Activated T-cell treated with anti-CD3 and anti-CD28 coated beads for 4 hours (primary cell): ENCODE measurements at places on chromosomes 1 and 21.
A peak's percentile ranks its signal among the peaks of the same experiment; 100 is the strongest.

DNA sequence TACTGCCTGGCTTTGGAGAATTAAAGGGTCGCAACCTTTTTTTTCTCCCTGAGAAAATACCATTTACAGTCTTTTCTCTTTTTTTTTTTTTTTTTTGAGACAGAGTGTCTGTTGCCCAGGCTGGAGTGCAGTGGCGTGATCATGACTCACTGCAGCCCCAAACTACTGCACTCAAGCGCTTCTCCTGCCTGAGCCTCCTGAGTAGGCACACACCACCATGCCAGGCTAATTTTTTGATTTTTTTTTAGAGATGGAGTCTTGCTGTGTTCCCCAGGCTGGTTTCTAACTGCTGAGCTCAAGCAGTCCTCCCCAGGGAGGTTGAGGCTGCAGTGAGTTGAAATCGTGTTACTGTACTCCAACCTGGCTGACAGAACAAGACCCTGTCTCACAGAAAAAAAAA lies 24.6 kb downstream of the UBE4B start:
- no peak for DNase-seq

DNA sequence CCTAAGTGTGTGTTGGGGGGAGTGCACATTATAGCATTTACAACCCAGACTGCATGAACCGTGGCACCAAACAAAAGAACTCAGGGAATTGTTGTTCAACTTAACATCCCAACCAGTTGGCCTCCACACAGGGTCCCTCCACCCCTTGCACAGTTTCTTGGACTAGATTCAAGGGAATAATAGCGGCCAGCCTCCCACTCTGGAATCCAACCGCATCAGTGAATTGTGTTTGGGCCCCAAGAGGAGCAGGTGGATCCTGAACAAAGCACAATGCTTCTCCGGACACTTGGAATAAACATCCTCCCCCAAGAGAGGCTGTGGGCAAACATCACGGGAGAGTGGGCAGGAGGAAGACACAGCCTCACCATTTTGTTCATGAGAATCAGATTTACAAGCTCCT lies 18.2 kb downstream of the CD34 start:
- no peak for DNase-seq

GRCh38 chr1:62263814-62264353 lies 55.4 kb downstream of the KANK4 start:
- no peak for DNase-seq

DNA sequence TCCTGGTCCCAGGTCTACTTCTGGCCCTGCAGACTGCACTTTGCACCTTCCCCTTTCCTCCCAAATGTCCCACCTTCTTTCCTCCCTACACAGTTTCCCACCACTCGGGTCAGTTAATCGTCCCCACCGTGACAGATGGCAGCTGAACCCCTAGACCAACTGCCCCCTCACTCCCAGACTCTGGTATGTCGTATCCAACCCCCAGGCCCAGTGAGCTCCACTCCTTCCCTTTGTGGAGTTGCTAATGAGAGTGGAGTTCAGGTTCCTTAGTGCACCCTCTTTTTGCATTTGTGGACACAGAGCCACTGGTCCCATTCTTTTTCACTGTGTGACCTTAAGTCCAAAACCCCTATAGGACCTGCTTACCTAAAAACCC lies 1.8 kb downstream of the MAN1C1 start:
- DNase-seq: no peak

DNA sequence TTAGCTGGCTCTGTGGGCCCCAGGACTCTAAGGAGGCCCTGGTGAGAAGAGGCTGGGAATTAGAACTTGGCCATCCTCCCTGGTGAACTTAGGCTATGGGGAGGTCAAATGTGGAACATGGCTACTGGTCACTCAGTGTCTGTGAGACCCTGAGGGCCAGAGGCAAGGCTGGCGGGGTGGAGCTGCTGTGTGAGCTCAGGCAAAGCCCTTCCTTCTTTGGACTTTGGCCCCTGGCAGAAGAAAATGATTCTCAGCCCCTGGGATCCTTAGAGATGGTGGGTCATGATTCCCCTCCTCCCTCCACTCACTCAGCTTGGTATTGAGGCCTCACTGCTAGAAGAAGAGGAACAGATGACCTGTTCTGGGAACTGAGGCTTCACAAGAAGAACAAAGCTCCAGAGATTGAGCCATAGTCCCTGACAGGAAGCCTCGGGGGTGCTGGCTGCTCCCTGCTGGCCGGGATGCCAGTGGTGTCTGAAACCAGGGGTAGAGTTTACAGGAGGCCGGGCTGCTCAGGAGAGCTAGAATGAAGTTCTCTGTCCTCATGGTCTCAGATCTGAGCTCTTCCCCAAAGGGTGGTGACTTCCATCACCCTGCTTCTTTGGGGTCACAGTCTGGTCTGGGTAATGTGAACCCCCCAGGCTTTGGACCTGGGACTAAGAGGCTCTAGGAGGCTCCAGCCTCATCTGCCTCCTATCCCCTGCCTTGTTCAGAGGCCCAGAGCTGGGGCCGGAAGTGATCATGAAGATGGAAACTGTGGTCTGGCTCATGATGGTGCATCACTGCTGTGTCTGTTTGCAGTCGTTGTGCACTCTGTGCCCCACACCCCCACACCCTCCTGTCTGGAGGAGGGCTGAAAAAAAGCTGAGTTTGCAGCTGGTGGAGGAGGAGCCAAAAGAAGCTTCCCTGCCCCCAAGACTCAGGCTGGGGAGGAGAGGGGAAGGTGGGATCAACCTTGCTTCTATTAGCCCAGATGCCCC lies 905 bp downstream of the BTBD19 start:
- DNase-seq: peak; percentile 81

DNA sequence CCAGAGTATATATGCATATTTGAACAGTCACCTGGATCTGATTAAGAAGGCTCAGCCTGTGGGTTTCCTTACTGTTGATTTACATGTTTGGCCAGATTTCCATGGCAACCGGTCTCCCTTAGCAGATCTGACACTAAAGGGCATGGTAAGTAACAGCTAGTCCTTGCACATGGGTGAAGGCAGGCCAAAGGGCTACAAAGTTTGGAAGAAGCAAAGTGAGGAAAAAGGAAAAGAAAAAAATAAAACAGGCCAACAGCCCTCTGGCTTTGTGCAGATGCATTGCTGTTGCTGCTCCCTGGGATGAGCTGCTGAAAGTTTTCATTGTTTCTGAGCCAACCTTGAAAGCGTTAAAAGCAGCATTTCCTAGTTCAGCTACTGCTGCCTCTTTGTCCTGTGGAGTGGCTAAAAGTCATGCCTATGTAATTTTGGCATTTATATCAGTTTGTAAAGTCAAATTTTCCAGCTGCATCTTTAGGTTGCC lies 176.5 kb upstream of the HOOK1 start:
- no peak for DNase-seq

- no peak for DNase-seq
Measured at GRCh38 chr1:109204484-109204883, 9.2 kb upstream of the SARS1 start.

GRCh38 chr1:109689844-109690405 lies 2.3 kb downstream of the GSTM1 start:
- DNase-seq: no peak

GRCh38 chr1:25748531-25749205 lies 51.3 kb upstream of the SELENON start:
- no peak for DNase-seq

GRCh38 chr1:168513656-168514404 lies 30.0 kb downstream of the XCL2 start:
- DNase-seq: no peak

DNA sequence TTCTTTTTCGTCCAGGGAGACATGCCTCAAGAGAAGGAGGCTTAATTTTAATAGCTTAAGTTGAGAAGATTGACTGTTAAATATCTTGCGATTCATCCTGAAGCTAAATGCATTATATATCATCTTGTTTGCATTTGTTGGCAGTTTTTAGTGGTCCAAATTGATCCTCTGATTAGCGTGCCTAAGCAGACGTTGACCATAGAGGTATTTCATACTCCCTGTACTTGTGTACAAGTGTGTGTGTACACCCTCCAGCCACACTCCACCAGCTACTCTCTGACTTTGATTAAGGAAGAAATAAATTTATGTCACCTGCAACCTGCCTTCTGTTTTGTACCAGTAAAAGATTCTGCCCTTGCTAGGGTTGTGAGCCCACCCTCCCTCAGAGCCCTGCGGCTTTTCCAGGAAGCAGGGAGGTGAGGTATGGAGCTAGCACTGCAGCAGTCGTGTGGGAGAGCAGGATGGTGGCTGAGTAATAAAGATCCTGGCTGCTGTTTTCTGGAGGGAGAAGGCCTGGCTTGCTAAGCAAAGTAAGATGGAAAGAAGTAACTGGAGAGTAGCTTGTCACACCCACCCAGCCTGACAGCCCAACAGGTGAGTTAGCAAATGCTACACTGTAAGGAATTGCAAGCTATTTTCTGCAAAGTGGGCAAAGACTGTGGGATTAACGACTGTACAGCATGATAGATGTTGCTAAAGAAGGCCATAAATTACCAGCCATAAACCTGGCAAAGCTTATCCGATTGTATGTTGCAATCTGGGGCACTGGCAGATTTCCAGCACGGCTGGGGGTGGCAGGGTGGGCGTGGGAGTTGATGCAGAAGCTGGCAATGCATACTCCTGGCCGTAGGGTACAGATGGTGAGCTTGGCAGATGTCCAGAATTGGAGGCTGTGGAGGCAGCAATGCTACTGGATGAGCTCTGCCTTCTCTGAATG lies 170.2 kb downstream of the TNR start:
- DNase-seq: no peak
